ENCODE measurements at places on chromosomes 3 and 15. TPM values are rescaled to one million over a fixed set of nuclear protein-coding genes. Genes with fewer than 3 reads are reported as not detected.

GRCh38 chr3:45010811-45011333, 15.2 kb upstream of the CLEC3B start:
- DNase-seq: no peak

The GPR149 gene
- total RNA-seq: not detected

The RBPMS2 gene
- total RNA-seq: not detected

DNA sequence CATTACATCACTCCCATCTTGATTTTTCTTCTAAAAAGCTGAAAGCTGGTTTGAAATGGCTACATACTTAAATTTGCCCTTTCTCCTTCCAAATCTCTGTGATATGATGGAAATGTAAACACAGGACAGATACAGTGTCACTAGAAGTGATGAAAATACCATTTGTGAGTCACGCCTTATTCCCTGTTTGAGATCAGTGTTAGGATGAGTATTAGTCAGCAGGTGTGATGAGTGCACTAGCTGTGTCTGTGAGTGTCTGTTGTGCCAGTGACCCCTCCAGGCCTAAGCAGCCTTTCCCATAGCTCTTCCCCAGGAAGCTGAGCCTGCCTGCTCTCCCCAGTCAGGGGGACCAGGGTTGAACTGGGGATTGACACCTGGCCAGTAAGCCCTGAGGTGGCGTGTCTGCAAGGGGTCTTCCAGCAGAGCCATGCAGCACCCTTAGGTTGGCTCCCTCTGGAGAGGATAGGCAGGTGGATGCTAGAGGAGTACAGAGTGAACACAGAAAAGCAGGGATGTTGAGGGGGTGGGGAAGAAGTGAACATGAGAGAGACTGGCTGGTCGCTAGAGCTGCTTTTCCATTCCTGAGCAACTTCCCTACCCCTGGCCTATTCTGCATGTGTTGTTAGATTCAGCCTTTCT, 92.0 kb downstream of the PDE8A start:
- peak; percentile 58 for DNase-seq

Measured in activated CD4-positive, alpha-beta T cell treated with anti-CD3 and anti-CD28 coated beads for 36 hours (primary cell).